ENCODE measurements at places on chromosomes 1 and 21.

GRCh38 chr1:119885903-119886783 lies 10.2 kb downstream of the ADAM30 start:
- no peak for DNase-seq

DNA sequence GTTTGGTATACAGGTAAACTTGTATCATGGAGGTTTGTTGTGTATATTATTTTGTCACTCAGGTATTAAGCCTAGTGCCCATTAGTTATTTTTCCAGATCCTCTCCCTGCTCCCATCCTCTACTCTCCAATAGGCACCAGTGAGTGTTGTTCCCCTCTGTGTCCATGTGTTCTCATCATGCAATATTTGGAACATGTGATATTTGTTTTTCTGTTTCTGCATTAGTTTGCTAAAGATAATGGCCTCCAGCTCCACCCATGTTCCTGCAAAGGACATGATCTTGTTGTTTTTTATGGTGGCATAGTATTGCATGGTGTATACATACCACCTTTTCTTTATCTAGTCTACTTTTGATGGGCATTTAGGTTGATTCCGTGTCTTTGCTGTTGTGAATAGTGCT lies 10.9 kb downstream of the PHACTR4 start:
- no peak for DNase-seq

GRCh38 chr1:68322837-68323687 lies 90.7 kb upstream of the WLS start:
- DNase-seq, result peak; percentile 47

DNA sequence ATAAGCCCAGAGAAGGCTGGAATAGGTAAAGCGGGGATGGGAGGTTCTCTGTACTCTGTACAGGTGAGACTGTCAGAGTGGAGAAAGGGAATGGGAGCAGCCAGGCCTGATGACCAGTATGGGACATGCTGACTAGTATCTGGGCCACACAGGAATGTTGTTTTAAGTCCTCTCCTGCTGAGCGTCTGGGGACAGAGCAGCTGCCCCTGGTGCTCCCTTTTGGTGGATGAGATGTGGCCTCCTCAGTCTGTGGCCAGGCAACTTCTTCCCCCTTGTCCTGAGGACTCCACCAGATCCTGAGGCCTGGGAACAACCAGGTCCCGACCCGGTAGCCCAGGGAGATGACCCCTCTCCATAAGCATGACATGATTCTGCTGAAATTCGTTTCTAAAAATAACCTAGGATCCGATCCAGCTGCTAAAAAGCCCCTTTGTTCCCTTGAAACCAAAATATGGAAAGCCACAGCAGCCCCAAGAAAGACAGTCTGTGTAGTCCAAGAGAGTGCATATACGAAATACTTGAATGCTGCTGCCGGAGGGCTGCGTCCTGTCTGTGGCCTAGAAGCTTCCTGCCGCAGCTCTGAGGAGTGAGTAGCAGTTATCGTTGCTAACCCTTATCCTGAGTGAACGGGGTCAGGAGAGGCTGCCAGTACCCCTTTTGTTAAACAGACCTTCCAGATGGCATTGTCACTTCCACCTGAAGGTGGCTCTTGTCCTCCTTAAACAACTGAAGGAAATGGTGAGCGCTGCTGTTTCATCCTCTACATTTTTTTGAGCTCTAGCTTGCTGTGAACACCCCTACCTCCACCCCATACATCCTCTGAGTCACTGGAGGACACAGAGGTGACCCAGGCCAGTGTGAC lies 47.1 kb downstream of the ATP2B4 start:
- DNase-seq, result peak; percentile 96

DNA sequence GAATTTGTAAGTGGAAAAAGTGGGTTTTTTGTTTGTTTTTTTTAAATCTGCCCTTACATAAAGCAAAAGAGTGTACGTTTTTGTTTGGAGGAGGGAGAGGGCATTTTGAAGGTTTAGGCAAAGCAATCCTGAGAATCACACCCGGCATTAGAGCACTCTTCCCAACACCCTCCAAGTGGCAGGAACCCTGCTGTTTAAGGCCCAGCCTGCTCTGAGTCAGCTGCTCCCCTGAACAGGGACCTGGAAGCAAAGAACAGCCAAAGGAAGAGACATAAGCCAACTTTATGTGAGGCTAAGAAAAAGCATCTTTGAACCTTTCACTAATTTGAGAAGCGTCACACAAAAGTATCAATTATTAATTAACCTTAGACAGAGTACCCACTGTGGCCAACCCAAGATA lies 16.9 kb downstream of the MTFR1L start:
- no peak for DNase-seq

DNA sequence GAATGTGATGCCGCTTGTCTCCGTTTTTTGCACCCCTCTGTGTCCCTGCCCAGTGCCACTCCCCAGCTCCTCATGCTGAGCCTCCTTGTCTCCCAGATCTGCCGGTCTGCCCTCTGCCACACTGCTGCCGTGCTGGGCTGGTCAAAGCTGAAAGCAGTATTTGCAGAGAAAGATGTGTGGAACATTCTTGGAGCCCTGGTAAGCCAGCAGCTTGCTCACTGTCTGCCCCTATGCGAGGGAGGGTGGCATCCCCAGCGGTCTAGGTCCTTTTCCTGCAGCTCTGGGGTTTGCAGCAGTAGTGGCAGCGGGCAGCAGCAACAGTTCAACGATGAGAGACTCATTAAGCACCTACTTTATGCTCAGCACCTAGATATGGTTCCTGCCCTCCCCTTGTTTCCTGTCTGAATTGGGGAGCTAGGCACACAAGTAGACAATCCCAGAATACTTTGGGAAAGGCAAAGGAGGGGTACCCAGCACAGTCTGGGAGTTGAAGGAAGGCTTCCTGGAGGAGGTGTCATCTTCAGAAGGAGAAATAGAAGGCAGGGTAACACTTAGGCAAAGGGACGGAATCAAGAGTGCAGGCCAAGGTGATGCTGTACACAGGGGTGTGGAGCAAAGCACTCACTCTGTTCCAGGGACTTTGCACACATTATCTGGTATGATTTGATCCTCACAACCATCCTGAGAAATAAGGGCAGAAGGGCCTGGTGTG lies 63.1 kb downstream of the KIF21B start:
- DNase-seq, result no peak

- DNase-seq, result peak; percentile 82
Observed at GRCh38 chr1:89464008-89464407, 60.6 kb upstream of the LRRC8B start.

DNA sequence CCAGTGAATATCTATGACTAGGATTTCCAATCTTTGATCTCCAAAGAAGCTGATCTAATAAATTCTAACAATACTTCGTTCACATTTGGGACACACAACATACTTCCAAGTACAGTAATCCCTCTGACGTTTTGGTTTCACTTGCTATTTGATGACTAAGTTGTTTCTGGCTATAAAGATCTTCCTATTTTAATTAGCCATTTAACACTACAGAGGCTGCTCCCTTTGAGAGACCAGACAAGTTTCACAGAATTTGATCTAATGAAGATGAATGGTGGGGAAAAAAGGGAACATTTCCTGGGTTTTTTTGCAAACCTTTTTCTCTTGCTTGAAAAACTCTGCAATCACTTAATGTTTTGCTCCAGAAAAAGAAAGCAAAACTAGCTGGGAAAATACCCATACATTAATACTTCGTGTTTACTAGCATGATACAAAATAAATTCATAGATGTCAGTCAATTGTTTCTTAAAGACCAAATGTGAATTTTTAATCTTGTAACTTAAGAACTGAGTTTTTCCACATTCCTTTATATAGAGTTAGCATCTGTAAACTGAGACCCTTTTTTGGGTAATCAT lies 28.0 kb upstream of the GLIS1 start:
- peak; percentile 69 for DNase-seq

- DNase-seq, result no peak
Observed at GRCh38 chr1:90730243-90731022, 13.3 kb upstream of the BARHL2 start.

GRCh38 chr21:45799765-45800338 lies 156.3 kb downstream of the PCBP3 start:
- no peak for DNase-seq

GRCh38 chr1:230152999-230153398 lies 86.0 kb downstream of the GALNT2 start:
- no peak for DNase-seq

DNA sequence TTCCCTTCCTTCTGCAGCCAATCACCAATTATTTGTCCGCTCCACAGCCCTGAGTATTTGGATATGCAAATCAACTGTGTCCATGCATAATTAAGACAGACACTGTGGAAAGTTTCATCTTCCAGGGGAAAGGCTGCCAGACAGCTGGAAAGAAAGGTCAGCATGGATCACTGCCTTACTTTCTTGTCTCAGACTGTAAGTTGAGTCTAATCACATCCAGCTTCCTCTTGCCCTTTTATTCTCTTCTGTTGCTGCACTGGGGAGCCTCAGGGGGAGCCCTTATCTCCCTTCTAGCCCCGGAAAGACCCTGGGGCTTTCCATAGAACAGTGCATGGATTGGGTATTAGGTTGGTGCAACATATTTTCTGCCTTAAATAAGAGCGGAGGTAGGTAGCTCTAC lies 182.9 kb downstream of the OMA1 start:
- DNase-seq, result no peak

GRCh38 chr1:233614743-233615521 lies 1.0 kb downstream of the KCNK1 start:
- peak; percentile 51 for DNase-seq

- peak; percentile 36 for DNase-seq
Observed at GRCh38 chr1:206663832-206664652, 20.7 kb upstream of the MAPKAPK2 start.

- DNase-seq, result no peak
Observed at GRCh38 chr1:41598325-41598724, 113.8 kb upstream of the EDN2 start.

DNA sequence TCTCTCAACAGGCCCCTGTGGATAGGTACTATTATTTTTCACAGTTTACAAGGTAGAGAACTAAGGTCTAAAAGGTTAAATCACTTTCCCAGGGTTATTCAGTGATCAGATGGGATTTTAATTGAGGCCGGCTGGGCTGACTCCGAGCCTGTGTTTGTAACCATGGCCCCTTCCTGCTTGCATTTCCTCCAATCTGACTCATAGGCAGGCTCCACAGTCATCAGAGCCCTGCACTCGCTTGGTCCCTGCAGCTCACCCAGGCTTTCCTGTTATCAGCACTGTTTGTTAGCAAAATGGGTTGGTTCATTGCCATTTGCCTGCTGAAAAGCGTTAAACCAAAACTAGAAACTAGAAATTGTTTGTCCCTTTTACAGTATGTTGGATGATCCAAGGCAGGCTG lies 41.4 kb upstream of the LMX1A start:
- DNase-seq, result no peak

- no peak for DNase-seq
Observed at GRCh38 chr1:225343618-225344017, 84.2 kb downstream of the LBR start.

- DNase-seq, result no peak
Observed at GRCh38 chr1:168195199-168196135, 16.7 kb downstream of the TIPRL start.

DNA sequence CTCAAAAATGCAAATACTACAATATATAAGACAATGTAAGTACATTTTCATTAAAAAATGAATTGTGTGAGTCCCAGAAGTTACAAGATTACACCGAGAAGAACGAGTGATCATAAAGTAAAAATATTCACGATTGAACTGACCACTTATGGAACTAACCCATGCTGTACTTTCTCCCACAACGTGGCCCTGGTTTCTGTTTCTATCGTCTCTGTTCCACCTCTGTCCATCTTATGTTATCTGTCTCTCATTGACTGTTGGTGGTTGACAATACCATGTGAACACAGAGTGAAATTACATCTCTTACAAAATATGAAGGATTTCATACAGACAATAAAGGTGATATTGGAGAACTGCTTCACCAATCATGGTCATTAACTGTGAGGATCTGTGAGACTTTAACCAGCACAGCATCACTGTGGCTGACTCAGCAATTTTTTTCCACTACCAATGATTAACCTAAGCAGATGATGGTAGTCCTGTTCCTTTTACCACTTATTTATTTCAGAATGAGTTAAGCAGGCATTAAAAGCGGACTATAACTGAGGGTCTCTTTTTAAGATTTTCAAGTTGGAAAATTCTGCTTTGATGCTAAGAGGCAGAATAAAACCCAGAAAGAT lies 165.1 kb downstream of the TGFB2 start:
- no peak for DNase-seq

GRCh38 chr1:94504601-94505000 lies 37.0 kb downstream of the F3 start:
- DNase-seq, result no peak

DNA sequence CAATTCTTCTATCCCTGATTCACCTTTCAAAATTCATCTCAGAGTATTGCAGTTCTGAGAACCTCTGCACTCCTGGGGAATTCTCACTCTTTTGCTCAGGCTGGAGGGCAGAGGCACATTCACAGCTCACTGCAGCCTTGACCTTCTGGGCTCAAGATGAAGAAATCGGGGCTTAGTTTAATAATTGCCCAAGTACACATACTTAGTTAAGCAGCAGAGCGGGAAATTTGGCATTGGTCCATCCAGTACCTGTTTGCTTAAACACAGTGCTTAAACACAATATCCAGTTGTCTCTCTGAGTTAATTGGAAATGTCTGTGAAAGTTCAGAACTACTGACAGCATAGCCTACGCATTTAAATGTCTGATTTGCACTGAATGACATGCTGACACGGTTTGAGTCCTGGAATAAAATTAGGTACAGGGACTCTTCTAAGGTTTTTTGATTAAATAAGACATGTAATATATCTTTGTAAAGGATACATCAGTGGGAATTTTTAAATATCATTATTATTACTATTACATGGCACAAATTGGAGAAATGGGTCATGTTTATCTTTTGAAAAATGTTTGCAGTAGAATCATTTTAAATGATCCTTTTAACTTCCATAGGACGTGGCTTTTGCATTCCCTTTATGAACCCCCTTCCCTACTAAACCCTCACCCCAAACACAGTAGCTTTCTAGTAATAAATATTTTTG lies 337.4 kb downstream of the SRGAP2C start:
- DNase-seq, result no peak

DNA sequence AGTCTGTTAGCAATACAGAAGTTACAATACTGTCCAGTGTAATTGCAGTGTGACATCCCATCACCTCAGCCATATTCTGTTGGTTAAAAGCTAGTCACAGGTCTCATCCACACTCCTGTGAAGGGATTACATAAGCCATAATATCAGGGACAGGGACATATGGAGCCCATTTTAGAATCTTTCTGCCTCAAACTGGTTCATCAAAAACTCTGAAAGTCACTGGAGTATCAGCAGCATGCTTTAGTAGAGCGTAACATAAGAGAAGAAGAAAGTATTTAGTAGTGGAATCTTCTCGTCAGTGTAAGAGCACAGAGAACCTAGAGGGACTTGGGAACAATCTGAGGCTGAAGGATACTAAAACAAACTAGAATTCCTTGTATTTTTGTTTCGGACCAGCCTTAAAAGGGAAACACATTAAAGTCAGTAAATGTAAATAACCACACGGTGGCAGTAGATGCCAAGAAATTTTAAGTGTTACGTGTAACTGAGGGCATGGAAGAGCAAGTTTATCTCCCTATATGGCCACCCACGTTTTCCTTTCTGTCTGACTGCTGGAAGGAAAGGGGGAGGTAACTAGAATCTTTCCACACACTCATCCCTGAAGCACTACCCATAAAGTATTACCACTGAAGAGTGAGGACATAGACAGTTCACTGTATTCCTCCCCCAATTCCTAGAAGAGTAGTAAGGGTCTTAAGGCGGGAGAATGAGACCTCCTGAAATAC lies 41.6 kb upstream of the AGL start:
- DNase-seq, result peak; percentile 81
